ENCODE measurements at places on chromosomes 7 and 10.

- no peak for DNase-seq
Observed at GRCh38 chr7:23247046-23247602, 549 bp downstream of the GPNMB start.

DNA sequence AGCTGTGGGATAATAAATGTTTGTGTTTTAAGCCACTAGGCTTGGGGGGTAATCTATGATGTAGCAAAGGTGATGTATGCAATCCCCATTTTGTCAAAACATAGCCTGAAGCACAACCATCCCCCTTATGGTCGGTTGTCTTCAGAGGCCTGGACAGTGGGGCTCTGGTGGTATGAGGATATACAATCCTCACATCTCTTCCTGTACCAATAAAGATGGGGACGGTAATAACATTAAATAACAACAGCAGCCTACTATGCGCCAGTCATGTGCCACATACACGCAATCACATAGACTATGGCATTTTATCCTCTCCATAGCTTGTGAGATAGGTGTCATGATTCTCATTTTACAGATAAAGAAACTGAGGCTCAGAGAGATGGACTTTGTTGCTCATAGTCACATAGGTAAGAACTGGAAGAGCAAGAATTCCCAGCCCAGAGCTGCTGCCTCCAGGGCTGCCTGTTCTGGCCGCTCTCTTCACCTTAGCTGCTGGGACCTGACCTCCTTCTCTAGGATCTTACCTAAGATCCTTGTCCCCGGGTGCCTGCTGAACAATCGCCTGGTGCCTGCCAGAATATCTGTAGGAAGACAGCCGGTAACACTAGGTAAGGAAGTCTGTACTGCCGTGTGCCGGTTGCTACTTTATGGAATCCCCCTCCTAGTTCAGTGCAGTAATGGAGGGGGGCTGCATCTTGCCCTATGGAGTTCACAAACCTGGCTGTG lies 108.6 kb downstream of the ARHGAP22 start:
- DNase-seq, result no peak

DNA sequence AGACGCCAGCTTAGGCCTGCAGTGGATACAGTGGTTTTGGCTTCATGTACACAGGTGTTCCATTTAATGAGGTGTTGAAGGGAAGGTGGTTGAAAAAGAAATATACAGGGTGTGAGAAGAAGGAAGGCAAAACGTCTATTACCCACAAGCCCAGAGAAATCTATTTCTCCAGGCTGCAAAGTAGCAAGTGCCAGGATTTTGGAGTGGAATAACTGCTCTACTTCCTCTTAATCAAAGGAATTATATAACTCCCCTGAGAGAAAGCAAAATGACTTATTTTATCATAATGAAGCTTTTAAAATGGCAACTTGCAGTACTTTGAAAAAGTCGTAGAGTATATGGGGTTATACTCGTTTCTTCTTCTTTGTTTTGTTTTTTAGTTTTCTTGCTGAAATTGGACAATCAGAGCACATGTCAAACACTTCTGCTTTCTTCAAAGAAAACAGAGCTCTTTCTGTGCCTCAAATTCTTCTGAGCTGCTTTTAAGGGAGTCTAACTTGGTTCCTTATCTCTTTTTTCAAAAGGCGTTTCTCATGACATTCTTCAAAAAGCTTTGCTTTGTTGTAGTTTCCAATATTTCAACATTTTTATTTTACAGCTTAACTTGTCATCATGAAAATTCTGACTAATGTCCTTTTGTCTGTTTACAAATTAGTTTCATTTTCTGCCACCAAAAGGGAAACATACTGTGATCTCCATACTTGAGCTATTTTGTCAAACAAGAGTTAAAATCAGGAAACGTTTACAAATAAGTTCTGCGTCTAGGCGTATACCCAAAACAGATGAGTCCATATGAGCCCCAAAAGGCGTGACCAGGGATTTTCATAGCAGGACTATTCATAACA lies 289.7 kb downstream of the FRMD4A start:
- no peak for DNase-seq

- no peak for DNase-seq
Observed at GRCh38 chr7:94396596-94396995, 1.9 kb downstream of the COL1A2 start.

GRCh38 chr7:47568547-47568946 lies 13.4 kb downstream of the TNS3 start:
- DNase-seq, result no peak

- DNase-seq, result no peak
Observed at GRCh38 chr7:5549096-5549763, 125.6 kb upstream of the TNRC18 start.

DNA sequence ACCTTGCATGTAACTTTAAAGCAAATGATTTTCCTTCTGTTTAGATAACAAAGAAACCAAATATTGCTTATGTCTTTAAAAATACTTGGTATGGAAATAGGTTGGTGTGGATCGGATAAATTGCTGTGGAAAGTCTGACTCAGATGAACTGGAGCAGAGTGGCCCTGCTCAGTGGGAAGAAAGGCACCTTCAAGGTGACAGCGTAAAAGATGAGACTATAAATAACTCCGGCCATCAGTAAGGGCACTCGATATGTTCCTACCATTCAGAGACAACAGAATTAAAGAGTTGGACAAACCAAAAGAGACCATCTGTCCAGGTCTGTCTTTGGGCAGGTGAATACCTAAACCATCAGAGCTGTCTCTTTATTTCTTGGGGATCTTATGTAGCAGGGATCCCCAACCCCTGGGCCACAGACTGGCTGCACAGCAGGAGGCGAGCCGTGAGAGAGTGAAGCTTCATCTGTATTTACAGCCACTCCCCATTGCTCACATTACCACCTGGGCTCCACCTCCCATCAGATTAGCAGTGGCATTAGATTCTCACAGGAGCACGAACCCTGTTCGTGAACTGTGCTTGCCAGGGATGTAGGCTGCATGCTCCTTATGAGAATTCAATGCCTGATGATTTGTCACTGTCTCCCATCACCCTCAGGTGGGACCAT lies 357.1 kb downstream of the PRPF18 start:
- DNase-seq, result no peak

DNA sequence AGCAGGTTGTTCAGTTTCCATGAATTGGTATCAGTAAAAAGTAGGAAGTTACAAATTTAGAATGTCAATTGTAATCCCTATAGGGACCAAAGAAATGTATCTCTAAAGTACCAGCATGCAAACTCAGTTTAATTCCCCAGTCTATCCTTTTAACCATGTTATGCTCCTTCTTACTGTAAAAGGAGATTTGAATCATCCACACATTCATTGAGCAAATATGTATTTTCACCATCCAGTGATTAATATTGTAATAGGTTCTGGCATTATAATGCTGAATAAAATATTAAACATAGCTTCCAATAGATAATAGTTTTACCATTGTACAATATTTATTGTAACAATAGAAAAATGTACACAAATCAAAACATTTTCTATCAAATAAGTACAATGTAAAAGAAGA lies 228.2 kb upstream of the SEMA3A start:
- no peak for DNase-seq

- no peak for DNase-seq
Observed at GRCh38 chr10:19828278-19829049, 12.2 kb downstream of the PLXDC2 start.

- no peak for DNase-seq
Observed at GRCh38 chr7:81167934-81168333, 249.1 kb upstream of the SEMA3C start.

- DNase-seq, result no peak
Observed at GRCh38 chr10:101967713-101968112, 88.3 kb downstream of the ARMH3 start.

DNA sequence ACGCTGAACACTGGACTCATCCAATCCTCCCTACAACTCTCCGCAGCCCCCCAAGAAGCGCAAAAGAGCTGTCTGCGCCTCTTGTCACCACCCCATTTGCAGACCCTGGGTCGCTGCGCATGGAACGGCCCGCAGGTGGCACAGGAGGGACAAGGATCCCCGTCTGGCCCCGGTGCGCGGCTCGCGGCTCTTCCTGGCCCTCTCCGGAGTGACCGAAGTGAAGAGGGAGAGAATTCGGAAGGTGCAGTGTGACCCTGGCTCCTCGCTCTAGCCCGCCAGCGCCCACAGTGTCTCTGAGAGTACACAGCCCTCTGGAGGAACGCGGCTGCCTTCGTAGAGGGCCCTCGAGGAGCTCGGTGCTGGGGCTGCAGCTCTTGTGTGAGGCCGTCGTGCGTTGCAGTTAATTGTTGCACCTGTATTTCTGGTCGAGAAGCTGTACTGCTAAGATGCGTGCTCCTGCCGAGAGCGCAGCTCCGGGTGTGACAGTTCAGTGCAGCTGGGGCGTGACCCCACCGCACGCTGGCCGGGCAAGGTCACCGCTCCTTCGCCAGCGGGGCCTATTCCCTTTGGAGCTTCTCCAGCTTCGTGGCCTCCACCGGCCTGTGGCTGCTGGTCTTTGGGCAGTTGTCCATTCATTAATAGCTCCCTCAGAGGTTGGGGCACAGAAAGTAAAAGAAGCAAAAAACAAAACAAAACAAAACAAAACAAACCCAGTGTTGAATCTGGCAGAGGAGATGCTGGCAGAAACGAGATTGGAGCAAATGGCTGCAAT lies 119.0 kb downstream of the SEC23IP start:
- DNase-seq, result no peak

DNA sequence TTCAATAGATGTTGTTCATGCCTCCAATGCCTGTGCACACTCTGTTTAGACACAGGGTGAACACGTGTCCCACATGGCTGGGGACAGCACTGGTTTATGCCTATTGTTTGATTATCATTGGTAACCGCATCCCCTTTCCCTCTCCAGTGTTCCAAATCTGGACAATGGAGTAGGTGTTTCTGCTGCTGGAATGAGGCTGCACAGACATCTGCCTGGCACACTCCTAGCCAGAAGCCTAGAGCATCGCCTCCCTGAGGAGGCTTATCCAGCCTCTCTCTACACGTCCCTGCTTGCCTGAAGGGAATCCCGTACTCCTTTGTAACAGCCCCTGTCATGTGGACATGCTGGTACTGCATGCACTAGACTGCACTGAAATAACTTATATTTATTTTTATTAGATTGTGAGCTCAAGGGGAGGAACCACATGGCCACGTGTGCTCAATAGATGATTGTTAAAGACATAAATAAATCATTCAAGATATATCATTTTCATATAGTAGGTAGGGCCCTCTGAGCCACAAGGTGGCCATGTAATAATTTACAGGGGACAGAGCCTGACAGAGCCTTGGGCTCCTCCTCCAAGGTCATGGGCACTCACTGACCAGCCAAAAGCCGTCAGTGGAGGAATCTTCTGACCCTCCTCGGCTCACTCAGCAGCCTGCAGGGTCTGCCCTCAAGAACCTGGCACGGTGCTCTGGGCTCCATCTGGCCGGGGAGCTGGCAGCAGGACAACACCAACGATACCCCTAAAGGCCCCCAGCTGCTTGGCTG lies 310.9 kb upstream of the ZNF32 start:
- DNase-seq, result no peak

DNA sequence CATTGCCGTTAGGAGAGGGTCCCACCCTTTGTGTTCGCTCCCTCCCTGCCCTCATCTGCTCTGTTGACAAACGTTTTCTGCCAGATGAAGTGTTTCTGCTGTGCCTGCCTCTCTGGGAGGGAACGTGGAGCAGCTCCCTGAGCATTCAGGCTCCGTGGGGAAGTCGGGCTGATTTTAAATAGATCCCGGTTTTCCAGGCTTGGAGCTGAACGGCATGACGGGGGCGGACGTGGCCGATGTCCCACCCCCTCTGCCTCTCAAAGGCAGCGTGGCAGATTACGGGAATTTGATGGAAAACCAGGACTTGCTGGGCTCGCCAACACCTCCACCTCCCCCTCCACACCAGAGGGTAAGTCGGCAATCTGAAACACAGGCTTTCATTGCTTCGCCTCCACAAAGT lies 101.9 kb upstream of the NPS start:
- DNase-seq, result no peak

DNA sequence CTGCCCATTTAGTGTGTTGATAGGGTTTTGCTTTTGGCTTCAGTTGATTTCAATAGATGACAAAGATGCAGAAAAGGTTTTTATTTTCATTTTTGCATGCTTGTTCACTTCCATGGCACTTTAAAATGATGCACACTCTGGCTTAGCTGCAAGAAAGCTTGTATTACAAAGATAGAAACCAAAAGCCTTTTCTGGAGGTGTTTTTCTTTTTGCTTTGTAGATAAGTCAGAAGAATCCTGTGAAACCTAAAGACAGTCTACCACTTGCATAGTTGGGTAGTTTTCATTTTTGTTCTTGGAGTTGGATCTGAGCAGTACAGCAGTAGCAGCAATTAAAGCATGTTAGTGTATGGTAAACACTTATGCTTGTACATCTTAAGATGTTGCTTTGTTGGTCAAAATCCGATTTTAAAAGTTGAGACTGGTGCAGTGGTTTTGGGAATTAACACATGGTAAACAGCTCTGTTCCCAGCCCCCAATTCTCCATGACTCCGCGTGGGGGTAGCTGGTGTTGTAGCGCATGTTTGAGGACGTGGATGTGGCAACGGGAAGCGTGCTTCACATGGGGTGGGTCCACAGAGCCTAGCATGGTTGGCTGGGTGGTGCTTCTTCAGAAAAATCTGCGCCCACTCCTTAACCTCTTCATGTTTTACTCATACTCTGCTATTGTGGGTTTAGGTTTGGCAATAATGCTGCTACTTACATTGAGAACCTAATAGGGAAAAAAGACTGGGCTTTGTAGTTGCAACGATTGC lies 19.8 kb downstream of the CCNY start:
- no peak for DNase-seq

GRCh38 chr7:115637128-115637527 lies 393.4 kb downstream of the TFEC start:
- no peak for DNase-seq

- no peak for DNase-seq
Observed at GRCh38 chr10:93751832-93752231, 5.9 kb upstream of the LGI1 start.

DNA sequence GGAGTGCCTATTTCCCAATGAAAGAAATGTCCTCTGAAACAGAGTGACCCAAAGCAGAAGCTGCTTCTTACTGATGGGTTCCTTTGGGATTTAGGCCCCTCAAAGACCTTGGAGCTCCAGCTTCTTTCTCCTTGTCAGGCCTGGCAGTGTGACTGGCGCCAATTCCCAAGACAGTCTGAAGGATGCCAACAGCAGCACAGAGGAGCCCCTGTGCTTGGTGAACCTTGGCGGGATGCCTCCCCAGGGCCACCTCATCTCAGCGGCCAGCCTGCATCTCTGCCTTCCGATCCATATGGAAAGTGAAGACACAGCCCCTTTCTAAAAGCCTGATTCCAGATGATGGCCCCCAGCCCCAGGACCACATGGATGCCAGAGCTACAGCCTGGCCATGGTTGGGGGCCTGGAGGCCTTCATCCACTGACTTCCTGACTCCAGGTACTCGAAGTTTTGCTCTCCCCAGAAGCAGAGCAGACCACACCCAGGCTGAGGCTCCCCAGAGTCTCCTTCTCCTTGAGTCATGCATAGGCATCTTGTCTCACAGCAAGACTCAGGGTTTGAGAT lies 45.4 kb downstream of the FBXW4 start:
- DNase-seq, result no peak

- DNase-seq, result no peak
Observed at GRCh38 chr10:97475936-97476594, 22.2 kb downstream of the MMS19 start.

- no peak for DNase-seq
Observed at GRCh38 chr10:75718991-75719390, 287.6 kb downstream of the LRMDA start.
